ENCODE measurements at places on chromosomes 12 and 14.

DNA sequence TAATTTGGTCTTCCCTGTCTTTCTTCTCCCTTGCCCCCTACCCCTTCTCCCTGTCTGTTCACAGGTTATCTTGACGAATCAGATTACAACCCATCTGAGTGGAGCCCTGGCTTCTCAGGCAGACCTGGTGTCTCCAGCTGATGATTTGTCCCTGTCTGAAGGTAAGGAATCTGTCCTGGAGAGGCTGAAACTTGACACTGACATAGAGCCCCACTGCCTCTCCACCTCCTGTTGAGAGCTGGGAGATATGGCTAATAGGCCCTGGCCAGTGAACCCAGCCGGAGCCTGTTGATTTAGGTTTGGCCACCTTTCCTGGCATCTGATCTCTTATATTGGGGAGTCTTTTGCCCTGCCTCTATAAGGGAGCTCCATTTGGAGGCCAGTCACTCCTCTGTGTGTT is 472.2 kb downstream of the RAD51B start:
- DNase-seq = no peak

DNA sequence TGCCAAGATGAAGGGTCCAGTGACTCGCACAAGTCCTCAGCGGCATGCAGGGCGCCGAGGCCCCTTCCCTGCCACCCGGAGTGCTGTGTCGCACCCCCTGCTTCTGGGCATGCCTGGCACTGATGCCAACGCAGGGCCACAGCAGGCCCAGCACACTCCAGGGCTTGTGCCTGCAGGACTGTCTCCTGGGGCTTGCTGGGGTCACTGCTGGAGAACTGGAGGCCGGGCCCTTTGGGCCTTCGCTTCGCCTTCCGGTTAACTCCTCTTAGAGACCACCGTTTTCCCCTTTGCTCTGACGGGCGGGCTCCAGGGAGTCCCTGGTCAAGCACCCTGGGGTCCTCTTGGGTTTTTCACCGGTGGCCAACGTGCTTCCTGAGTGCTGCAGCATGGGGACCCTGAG is 79.6 kb downstream of the WDR20 start:
- no peak for DNase-seq

DNA sequence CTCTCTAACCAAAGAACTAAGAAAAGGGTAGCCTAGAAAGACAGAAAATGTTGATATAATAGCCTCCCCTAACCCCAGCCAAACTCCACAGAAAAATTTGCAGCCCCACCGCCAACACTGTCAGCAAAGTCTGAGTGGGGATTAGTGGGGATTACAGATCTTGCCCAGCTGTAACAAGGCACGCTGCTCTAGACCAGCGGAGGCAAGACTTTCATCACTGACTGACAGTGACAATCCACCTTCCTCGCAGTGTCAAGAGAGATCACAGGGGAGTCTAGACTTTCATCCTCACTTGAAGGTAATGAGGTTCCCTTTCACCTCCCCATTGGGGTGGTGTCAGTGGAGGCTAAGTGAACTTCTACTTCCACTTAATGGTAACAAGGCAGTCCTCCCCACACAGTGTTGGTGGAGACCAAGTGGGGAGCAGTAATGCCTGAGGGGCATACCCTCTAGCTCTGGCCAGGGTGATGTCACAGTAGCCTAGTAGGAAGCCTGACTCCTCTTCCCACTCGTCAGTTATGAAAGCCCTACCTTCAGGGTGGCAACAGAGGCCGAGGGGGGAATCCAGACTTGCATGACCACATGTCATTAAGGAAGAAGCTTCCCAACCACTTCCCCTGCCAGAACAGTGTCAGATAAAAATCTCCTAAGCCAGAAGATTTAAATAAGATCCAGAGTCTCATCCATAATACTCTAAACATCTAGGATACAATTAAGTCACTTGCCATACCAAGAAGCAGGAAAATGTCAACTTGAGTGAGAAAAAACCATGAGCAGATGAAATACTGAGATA is 91.7 kb upstream of the RASSF8 start:
- DNase-seq = no peak

DNA sequence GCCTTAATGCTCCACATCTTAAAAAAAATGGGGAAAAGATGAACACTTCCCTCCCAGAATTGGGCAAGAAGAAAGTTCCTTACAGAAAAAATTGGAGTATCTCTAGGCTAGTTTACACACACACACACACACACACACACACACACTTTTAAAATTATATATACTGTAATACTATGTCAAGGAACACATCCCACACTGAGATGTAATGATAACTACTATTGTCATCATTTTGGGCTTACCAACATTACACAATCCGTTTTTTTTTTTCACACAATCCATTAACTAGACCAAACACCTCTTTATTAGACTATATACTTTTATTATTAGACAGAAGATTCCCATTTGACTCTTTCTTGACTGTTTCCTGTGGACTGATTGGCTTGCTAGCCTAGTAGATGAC is 2.5 kb downstream of the LTBR start:
- DNase-seq = no peak

DNA sequence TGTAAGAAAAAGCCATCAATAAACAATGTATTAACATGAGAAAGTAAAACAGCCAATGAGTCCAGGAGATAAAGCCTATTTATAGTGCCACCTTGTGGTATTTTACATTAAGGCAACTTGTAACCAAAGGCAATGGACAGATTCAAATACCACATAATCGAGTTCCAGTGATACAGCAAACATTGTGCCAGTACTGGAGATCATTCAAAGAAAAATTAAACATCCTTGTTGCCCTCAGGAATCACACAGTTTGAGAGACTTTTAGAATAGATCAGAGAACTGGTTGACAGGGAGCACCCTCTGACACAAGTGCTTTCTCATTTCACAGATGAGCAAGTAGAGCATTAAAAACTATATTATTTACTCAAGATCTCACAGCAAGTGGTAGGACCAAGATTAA is 98.1 kb downstream of the DDHD1 start:
- DNase-seq = no peak

DNA sequence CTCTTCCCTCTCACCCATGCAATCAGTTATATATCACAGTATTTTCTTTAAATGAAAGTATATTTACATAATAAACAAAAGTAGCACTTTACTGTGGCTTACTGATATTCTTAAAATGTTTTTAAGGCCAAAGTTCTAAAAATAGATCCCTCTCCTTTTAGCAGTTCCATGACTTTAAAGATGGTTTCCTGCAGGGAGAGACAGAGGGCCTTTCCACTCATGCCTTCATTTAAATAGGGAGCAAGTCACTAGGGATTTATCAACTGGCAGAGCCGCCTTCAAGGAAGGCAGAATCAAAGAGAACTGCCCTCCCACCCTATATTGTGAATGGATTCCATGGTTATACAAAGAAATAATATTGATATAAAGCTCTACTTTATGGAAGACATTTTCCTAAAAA is 55.5 kb downstream of the DUSP16 start:
- DNase-seq = no peak

GRCh38 chr12:28278499-28278898 is 88.2 kb downstream of the CCDC91 start:
- no peak for DNase-seq

DNA sequence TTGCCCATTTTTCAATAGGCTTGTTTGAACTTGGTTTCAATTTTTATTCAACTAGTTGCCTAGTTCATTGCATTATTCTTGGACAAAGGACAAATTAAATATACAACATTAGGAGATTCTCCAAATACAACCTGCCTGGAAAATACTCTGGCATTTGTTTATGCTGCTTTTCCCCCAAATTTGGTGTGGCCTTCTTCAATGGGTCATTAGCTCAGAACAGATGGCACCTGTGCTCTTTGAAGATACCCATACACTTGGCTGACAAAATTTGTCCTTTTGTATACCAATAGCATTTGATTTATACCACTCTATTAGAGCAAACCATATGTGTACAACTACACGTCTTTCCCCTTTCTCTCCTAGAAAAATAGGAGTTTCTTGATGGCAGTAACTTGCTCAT is 35.7 kb downstream of the WBP11 start:
- DNase-seq = no peak

DNA sequence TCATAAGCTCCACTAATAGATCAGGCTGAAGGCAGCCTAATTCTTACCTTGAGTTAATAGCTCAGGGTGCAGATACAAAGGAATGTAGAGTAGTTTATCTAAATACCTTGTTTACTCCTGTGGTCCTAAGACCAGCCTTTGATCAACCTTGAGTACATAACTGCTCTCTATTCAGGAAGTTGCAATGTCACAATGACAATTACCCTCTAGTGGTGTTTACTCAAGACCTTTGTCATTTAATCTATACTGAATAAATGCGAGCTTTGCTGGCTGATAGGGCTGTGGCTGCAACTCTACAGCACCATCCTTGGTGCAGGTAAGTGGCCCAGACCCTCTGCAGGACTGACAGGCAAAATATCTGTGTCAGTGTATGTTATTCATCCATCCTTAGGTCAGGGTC is 282.7 kb downstream of the ATXN7L3B start:
- DNase-seq = no peak

DNA sequence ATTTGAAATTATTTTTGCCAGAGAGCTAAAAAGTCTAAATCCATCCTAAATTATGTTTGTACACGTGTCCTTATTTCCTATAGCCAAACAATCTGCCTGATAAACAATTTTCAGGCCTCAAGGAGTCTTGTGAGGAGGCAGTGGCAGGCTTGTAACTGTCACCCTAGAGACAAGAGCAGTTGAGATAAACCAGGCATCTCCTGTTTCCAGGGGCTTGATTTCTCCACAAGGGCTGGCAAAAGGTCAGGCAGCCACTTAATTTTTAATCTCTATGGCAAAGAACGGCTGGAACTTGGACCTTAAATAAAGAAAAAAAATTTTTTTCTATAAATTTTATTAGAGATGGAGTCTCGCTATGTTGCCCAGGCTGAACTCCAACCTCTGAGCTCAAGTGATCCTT is 15.5 kb downstream of the PKP2 start:
- no peak for DNase-seq

- no peak for DNase-seq
Observed at GRCh38 chr12:113174461-113175384, 10.6 kb downstream of the DDX54 start.

- no peak for DNase-seq
Observed at GRCh38 chr12:94557746-94558295, 92.5 kb downstream of the TMCC3 start.

DNA sequence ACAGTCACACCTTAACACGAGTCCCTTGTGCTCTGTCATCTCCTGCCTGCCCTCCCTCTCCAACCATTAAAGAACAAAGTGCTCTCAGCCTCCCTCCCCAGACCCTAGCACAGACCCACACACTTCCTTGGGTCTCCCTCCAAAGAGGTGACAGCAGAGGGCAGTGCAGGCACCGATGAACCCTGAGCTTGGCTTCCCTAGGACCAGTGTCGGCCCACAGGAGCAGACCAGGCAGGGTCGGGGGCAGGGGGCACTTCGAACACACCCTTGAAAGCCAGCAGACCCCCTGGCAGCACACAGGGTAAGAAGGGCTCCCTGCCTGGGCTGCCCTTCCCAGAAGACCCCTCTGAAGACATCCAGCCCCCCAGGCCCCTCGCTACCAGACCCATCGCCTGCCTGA is 7.0 kb downstream of the CDK2AP1 start:
- DNase-seq = no peak
